ENCODE measurements at places on chromosomes 3 and 15. TPM values are rescaled to one million over a fixed set of nuclear protein-coding genes. Genes with fewer than 3 reads are reported as not detected.
A peak's percentile ranks its signal among the peaks of the same experiment; 100 is the strongest.

The WDR76 gene
- 1.6 TPM for polyA plus RNA-seq

The CLDN11 gene
- 0.54 TPM for polyA plus RNA-seq

The HHATL gene
- 2.2 TPM for polyA plus RNA-seq

The LMAN1L gene
- polyA plus RNA-seq, result 0.46 TPM

The PLA2G4E gene
- 0.80 TPM for polyA plus RNA-seq

GRCh38 chr3:7272203-7272602 is 411.3 kb downstream of the GRM7 start:
- DNase-seq, result no peak
- H3K27ac ChIP-seq, result no peak overlapping the region
- no peaks in the 10 kb centered on the region for H3K4me1 ChIP-seq

GRCh38 chr3:10315771-10316344 is 5.1 kb downstream of the SEC13 start:
- no peak overlapping the region for H3K27ac ChIP-seq
- H3K36me3 ChIP-seq, result peaks cover 35% of the 10 kb centered on the region
- DNase-seq, result no peak
- H3K27me3 ChIP-seq, result no peaks in the 10 kb centered on the region
- H3K4me3 ChIP-seq, result no peak overlapping the region

DNA sequence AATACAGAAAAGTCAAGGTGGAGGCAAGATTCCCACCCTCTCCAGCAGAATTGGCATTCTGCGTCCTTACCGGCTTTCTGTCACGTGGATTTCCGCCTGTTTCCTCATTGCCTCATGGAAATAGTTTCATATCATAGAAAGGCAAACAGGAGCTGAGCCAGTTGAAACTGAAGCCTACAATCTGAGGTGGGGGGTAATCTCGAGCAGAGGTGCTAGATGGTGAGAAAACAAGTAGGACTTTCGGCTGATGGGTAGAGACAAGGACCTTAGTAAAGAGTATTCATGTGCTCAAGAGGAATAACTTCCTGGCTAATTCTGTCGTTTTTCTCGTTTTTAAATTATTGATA is 39.9 kb downstream of the LRCH3 start:
- H3K4me1 ChIP-seq, result no peaks in the 10 kb centered on the region
- no peak overlapping the region for H3K27ac ChIP-seq
- H3K4me3 ChIP-seq, result no peak overlapping the region
- no peak for DNase-seq

GRCh38 chr3:194205675-194206133 is 69.8 kb downstream of the HES1 start:
- DNase-seq, result no peak
- no peak overlapping the region for H3K27ac ChIP-seq
- H3K36me3 ChIP-seq, result no peaks in the 10 kb centered on the region
- peaks cover 12% of the 10 kb centered on the region for H3K27me3 ChIP-seq

DNA sequence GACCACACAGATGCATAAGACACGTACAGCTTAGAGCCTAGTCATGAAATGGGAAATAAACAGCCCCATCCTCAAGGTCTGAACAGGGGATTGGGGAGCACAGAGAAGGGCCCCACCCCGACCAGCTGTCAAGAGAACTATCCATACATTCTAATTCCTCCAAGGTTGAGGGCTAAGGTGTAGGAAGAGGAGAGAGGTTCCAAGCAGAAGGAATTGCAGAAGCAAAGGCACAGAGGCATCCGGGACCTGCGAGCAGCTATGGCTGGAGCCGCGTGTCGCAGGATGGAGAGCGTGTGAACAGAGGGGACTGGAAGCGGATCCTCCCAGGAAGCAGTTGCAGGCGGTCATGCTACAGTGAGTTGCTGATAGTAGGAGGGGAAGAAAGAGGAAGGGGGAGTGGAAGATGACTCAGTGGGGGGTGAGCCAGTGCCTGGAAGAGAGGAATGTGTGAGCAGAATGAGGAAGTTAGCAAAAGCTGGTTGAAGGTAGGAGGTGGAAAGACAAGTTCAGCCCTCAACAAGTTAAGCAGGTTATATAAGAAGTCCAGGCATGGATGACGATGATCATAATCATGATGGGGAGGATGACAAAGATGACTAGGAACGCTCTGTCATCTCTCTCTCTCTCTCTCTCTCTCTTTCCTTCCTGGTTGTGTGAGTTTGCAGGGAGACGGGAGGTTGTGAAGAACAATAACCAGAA is 89.7 kb downstream of the LIPC start:
- no peak overlapping the region for H3K27ac ChIP-seq
- H3K27me3 ChIP-seq, result no peaks in the 10 kb centered on the region
- H3K4me1 ChIP-seq, result no peaks in the 10 kb centered on the region
- H3K4me3 ChIP-seq, result no peak overlapping the region
- DNase-seq, result no peak

DNA sequence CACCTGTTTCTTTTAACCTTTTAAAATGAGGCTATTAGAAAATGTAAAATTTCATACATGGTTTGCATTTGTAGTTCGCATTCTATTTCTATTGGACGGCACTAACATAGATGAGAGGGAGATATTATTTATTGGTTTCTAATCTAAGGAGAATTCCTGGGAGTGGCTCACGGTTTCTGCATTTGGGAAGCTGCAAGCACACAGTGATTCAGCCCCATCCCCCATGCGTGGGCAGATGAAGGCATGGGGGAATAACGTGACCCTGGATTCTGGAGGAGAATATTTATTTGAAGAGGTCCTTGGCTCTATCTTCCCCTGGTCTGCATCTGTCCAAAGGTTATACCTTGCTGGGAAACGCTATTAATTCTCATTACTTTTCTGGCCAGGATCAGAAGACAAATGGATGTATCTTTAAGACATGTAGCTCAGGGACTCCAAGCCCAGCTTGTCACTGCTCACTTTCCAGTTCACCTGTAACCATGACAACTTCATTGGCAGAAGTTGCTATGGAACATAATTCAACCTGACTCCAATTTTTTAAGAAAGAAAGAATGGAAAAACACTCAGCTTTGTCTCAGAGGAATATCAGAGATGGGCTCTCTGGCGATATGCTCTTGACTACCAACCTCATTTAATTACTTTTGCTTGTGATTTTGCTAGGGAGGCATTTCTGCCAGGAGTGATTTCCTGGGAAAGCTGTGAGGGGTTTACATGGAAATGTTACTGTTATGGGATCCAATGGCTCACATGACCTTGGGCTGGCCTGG is 27.2 kb upstream of the POMGNT2 start:
- no peaks in the 10 kb centered on the region for H3K4me1 ChIP-seq
- H3K27ac ChIP-seq, result no peak overlapping the region
- H3K36me3 ChIP-seq, result no peaks in the 10 kb centered on the region
- no peak overlapping the region for H3K4me3 ChIP-seq

DNA sequence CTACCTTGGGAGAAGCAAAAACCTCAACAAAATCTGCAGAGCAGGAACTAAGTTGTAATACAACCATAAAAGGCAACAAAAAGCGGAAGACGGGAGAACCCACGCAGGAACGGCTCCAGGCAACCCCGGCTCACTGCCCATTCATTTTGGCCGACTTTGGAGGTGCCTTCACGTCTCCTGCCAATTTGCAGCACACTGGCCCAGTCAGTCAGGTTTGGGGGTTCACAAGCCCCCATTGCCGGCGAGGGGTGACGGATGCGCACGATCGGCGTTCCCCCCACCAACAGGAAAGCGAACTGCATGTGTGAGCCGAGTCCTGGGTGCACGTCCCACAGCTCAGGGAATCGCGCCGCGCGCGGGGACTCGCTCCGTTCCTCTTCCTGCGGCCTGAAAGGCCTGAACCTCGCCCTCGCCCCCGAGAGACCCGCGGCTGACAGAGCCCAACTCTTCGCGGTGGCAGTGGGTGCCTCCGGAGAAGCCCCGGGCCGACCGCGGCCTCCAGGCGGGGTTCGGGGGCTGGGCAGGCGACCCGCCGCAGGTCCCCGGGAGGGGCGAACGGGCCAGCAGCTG is 463 bp downstream of the TERC start:
- H3K27ac ChIP-seq, result peak overlapping the region; percentile 91
- peak; percentile 48 for DNase-seq
- peaks cover 3% of the 10 kb centered on the region for H3K36me3 ChIP-seq

GRCh38 chr3:45677033-45677446 is 12.2 kb upstream of the SACM1L start:
- DNase-seq, result peak; percentile 93
- no peaks in the 10 kb centered on the region for H3K4me1 ChIP-seq
- H3K4me3 ChIP-seq, result no peak overlapping the region
- H3K27me3 ChIP-seq, result no peaks in the 10 kb centered on the region
- no peaks in the 10 kb centered on the region for H3K36me3 ChIP-seq

GRCh38 chr3:157669416-157669815 is 166.2 kb upstream of the VEPH1 start:
- H3K36me3 ChIP-seq, result no peaks in the 10 kb centered on the region
- DNase-seq, result no peak
- H3K4me1 ChIP-seq, result no peaks in the 10 kb centered on the region
- no peak overlapping the region for H3K27ac ChIP-seq
- H3K4me3 ChIP-seq, result no peak overlapping the region

DNA sequence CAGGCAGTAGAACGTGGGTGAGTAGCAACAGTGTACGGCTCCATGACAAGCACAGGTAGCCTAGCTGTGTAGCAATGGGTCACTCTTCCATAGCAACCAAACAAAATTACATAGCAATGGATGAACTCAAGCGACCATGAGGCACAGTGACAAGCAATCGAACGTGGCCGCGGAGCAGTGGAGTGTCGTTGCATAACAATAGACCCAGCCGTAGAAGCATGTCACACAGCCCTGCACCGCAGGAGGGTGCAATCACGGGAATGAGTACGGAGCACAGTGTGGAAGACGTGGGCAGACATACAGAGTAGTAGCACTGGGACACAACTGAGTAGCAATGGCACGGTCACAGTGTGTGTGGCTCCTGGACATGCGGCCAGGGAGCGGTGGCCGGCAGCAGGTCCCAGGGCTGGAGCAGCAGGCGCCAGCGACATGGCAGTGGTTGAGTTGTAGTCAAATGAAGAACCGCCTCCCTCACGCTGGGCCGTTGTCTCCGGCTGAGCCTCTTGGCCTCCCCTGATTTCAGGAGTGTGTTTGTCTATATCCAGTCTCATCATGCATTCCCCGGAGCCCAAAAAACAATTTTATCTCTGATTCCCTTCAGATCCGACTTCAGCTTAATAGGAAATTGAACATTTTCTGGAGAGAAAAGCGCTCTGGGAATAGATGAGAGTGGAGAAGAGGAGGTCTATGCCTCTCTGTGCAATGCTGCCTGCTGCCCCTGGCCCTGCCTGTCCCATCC is 64.1 kb downstream of the CCDC33 start:
- no peak for DNase-seq
- H3K27me3 ChIP-seq, result no peaks in the 10 kb centered on the region
- H3K4me3 ChIP-seq, result no peak overlapping the region
- no peaks in the 10 kb centered on the region for H3K4me1 ChIP-seq
- no peaks in the 10 kb centered on the region for H3K36me3 ChIP-seq

Data from small intestine (tissue), 16 donors.